Activated CD4-positive, alpha-beta T cell treated with anti-CD3 and anti-CD28 coated beads, Interleukin-10, Interleukin-2, amounts not matched to agents 100 ng/mL and 50 ng/mL, durations not matched to agents 16 hours and 8 hours (primary cell): ENCODE measurements at places on chromosomes 6 and 20.
A peak's percentile ranks its signal among the peaks of the same experiment; 100 is the strongest.

- no peak for DNase-seq
Observed at GRCh38 chr20:12815231-12815768, 193.5 kb upstream of the SPTLC3 start.

- DNase-seq = peak; percentile 79
Observed at GRCh38 chr6:37029249-37029971, 24.0 kb downstream of the FGD2 start.

DNA sequence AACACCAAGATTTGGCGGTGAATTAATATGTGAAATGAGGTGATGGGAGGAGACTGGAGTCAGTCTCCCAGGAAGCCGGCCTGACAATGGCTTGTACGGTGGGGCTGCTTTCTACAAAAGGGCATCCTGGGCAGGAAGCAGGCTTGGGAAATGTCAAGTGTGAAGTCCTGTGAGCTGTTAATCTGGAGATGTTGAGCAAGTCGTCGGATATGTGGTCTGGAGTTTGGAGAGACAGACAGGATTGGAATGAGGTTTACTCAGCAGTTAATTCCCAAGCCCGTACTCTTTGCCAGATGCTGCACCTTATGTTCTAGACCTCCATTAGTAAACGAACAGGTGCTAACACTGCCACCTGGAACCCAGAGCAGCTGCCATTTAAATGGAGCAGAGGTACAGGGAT lies 107.7 kb upstream of the FOXC1 start:
- DNase-seq = no peak

- no peak for DNase-seq
Observed at GRCh38 chr6:128487055-128487454, 33.3 kb downstream of the PTPRK start.

DNA sequence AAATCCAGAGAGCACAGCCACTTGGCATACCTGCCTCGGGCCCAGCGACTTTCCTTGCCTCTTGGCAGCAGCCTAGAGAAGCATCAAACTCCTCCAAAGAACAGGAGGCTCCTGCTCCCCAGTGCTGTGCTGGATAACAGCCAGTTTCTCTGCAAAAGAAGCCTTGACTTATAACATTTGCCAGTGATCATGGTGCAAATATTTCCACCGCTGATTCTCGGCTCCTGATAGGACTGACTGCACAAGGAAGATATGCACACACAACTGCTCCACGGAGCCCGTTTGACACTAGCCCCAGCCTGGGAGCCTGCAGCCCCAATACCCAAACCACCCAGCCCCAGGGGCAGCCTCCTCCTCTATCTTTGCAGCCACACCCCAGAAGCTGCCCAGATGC lies 17.5 kb downstream of the ACSS1 start:
- DNase-seq = no peak

DNA sequence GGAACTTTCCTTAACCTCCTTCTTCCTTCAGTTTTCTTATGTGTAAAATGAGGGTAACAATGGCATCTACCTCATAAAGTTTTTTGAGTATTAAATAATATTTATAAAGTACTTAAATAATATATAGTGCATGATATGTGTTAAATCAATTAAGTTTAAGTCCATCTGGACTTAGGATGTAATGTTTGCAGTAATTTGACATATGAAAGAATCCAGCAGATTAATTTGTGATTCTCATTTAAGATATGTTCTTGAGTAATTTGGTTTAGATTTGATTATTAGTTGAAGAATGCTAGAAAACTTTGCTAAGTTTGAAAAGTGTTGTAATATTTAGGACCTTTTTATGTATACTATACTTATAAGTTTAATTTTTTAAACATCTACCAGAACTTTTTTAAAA lies 18.1 kb downstream of the KCTD20 start:
- no peak for DNase-seq

DNA sequence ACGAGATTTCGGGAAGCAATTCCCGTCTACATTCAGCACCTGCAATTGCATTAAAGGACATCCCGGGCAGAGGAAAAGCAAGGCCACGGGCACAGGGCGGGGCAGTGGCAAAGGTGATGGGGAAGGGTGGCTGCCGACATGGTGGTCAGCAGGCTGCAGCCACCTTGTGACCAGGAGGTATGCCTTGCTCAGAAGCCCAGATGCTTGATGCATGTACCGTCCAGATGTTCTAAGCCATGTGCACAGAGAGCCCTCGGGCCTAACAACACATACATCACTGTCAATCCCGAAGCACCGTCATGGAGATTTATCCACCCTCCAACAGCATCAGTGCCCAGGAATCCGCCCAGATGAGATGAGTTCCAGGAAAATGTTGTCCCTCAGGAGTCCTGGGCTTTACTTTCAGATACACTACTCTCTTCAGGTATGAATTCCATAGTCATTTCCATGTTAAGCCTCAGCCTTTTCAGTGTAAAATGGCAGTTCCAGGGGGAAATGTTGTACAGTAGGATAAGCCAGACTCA lies 77.8 kb upstream of the FRMD1 start:
- DNase-seq = no peak

GRCh38 chr6:121201105-121201504 lies 133.2 kb downstream of the TBC1D32 start:
- no peak for DNase-seq

GRCh38 chr6:1724616-1725015 lies 114.9 kb downstream of the FOXC1 start:
- DNase-seq = no peak
